ENCODE measurements at places on chromosomes 2 and 18.
A peak's percentile ranks its signal among the peaks of the same experiment; 100 is the strongest.

DNA sequence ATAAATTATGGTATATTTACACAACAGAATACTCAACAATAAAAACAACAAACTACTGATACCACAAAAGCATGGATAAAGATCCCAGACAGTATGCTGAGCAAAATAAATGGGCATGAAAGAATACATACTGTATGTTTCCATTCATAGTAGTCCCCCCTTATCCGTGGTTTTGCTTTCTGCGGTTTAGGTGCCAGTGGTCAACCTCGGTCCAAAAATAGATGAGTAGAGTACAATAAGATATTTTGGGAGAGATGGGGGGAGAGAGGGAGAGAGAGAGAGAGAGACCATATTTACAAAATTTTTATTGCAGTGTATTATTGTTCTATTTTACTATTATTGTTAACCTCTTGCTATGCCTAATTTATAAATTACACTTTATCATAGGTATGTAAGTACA lies 21.0 kb upstream of the TGFA start:
- DNase-seq = no peak

DNA sequence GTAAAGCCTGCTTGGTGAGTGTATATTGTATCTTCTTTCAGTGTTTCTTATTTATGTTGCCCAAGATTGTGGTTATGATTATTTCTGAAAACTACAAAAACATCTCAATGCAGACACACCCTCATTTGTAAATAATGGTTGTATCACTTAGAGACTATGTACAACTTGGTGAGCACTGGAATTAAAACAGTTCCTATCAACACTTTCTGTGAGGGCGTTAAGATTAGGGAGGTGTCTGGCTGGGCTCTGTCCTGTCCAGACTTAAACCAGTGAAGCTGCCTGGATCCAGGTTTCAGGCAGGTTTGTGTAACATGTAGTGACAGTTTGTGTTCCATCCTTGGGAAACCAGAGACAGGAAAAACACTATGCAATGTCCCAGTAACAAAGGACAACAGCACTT lies 49.7 kb downstream of the CTAGE1 start:
- peak; percentile 38 for DNase-seq

GRCh38 chr18:9082711-9083510 lies 19.6 kb upstream of the NDUFV2 start:
- DNase-seq = no peak

DNA sequence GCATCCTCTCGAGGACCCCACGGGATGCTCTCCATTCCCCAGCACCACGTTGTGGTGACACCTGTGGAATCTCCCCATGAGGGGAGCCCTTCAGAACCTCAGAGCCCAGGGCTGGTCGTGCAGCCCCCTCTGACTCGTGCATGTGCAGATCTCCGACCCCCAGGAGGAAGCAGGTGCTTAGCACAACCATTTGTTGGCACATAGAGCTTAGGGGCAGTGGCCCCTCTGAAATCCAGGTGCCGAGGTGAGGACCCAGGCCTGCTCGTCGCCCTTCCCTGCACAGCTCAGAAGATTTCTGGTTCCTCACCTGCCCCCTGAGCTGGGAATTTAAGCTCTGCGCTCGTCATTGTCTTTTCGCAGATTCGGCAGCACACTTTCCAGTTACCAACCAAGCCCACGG lies 1.3 kb upstream of the OTOS start:
- no peak for DNase-seq

- DNase-seq = peak; percentile 72
Measured at GRCh38 chr2:158753641-158754611, 41.2 kb upstream of the DAPL1 start.

DNA sequence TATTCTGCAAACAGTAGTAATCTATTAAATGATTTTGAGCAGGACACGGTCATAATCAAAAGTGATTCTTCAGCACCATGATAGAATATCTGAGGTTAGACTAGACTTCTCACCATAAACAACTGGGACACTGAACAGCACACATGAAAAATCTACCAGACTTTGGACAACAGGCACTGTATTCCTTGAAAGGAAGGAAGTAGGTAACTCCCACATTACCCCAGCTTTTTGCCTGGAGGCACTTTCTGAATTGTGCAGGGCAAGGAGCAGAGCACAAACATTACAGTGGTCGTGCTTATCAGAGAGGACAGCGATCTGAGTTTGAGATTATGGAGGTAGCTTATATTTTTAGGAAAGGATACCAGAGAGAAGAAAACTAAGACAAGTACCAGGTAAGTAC lies 25.3 kb upstream of the IL1RL1 start:
- no peak for DNase-seq

GRCh38 chr18:49563130-49563540 lies 1.3 kb downstream of the LIPG start:
- peak; percentile 93 for DNase-seq

GRCh38 chr18:46577546-46577945 lies 79.5 kb downstream of the LOXHD1 start:
- no peak for DNase-seq

DNA sequence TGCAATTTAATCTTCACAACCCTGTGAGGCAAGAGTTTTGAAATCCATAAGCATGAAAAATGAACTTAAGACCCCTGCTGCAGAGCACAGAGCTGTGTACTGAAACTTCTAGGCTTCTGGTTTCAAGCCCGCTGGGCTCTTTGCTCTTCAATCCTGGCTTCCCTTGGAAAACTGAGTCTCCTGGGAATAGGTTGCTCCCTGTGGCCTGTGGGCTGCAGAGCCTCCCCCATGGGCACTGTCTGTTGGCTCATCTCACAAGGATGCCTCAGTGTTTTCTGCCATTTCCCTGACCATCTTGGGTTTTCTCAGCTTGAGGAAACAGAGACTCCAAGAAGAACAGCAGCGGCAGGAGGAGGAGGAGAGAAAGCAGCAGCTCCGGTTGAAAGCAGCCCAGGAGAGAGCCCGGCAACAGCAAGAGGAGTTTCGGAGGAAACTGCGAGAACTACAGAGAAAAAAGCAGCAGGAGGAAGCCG lies 44.5 kb downstream of the SUMO1 start:
- DNase-seq = no peak

- DNase-seq = no peak
Measured at GRCh38 chr2:111161971-111162370, 41.3 kb downstream of the BCL2L11 start.

- DNase-seq = no peak
Measured at GRCh38 chr18:48693625-48694262, 154.9 kb downstream of the CTIF start.

- no peak for DNase-seq
Measured at GRCh38 chr2:10196110-10196892, 73.8 kb downstream of the RRM2 start.

DNA sequence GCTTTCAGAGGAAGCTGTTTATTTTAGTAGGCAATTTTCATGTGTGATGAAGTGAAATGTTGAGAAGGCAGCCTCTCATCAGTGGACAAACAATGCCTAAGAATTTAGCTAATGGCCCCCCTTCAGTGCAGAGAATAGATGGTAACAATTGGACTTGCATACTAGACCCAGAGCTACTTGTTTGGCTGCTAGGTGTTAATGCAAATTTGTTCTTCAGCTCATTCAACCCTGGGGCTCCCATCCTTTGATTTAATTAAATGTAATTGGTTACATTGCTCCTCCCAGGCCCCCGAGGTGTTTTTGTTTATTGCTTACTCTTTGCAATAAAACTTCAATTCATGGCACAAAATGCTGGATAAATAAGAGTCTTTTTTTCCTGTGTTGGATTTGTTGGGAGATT lies 68.6 kb downstream of the CAMKMT start:
- DNase-seq = no peak

DNA sequence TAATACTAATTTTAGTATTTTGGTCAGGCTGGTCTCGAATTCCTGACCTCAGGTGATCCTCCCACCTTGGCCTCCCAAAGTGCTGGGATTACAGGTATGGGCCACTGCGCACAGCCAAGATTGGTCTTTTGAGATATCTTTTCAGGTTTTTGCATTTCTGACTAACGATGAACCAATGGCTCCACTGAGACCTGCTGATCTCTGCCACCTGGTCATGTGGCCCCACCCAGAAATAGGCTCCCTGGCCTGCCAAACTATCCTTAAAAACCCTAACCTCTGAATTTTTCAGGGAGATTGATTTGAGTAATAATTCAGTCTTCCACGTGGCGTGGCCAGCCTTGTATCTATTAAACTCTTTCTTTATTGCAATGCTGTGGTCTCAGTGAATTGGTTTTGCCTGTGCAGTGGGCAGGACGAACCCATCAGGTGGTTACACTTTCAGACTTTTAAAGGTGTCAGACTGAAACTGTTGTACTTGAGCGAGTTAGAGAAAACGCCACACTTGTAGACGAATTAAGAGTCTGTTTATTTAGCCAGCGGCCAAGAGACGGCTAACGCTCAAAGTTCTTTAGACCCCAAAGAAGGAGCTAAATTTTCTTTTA lies 85.8 kb upstream of the MSH6 start:
- no peak for DNase-seq

DNA sequence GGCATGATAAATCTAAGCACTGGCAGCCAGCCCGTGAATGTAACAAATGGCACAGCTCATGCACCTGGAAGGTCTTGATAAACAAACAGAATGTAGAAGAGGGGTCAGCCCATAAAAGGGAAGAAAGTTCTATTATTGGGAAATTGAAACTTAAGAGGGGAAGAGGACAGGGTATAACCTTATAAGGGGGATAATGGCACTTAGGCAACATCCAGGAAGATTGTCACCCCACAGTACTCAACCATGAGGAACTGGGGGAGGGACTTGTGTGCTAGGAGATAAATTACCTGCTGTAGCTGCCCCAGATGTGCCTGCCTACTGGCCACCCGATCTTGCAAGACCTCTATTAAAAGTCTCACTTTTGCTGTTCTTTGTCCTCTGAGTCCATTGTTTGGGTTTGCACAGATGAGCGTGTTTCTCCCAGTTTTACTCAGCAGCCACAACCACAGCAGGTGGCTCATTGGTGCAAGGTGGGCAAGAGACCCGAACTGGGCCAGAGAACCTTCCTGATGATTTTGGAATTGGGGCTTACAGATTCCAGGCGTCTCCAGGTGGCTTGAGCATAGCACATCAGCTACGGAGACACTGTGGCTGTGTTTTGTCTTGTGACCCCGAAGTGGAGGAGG lies 79.0 kb upstream of the TAF1B start:
- no peak for DNase-seq

GRCh38 chr2:98479959-98480524 lies 35.4 kb downstream of the INPP4A start:
- peak; percentile 98 for DNase-seq

DNA sequence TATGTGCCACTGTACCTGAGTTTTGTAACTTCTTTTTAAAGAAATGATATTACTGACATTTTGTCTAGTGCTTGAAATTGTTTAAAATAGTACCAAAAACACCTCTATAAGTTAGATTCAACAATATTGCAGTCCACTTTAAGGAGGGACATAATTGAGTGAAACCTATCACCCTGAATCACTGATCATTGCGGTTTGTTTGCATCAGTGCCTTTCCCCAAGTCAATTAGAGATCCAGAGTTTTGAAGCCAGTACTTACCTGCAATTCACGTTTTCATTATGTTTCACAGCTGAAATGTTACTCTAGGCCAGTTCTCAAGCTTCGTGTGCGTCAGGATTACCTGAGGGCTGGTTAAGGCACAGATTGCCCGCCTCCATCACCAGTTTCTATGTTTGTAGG lies 26.6 kb upstream of the DLX1 start:
- DNase-seq = no peak

- DNase-seq = peak; percentile 2
Measured at GRCh38 chr18:33264566-33264965, 176.0 kb downstream of the CCDC178 start.

GRCh38 chr2:9206991-9207640 lies 504 bp downstream of the ASAP2 start:
- DNase-seq = peak; percentile 29

- DNase-seq = no peak
Measured at GRCh38 chr18:70457788-70458187, 168.9 kb downstream of the SOCS6 start.

DNA sequence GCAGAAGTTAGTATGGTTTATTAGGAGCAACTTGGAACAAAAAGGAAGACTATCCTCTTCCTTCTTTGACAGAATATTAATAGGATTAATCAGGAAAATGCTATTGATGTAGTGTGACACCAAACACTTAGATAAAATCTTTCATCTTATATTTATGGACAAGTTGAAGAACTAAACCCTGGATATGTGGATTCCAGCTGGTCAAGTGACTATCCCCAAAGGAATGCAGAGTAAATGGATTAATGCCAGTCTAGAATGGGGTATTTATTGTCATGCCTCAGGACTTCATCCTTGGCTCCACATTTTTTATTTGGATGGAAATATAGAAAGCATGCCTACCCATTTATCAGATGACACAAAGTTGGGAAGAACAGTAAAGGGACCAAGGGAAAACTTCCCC lies 124.0 kb upstream of the TTC39C start:
- no peak for DNase-seq

- peak; percentile 75 for DNase-seq
Measured at GRCh38 chr2:185291035-185291647, 447.5 kb upstream of the FSIP2 start.

DNA sequence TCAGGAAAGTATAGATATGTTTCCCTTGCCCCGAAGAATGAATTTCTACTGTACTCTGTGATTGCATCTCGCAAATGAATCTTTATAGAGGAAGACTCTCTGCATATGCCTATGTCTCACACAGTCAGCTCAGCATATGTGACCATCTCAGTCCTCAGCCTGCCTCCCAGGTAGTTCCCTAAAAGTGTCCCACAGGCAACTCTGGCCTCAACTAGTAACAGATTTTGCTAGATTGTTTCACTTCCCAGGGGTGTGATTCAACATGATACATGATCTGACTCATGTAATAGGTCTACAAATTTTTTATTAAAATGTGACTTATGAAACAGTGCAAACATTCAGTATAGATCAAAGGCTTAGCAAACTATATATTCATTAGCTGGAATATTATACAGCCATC lies 296.6 kb upstream of the CRIM1 start:
- DNase-seq = peak; percentile 8

DNA sequence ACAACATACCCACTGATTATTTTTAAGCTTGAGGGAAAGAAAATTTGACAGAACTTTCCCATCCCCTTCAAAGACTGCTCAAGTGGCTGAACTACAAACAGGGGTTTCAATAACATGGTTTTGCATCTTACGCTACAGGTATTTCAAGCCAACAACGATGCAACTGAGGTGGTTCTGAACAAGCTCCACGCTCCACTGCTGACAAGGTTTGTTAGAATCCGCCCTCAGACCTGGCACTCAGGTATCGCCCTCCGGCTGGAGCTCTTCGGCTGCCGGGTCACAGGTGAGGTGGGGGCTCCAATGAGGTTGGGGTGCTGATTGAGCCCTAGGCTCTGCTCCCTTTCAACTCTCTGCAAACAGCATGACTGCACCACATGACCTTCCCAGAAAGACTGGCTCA lies 58.1 kb downstream of the NRP2 start:
- no peak for DNase-seq

GRCh38 chr2:241844066-241844728 lies 14.5 kb downstream of the PDCD1 start:
- peak; percentile 16 for DNase-seq

- DNase-seq = peak; percentile 91
Measured at GRCh38 chr18:23038712-23039111, 96.6 kb upstream of the CABLES1 start.

GRCh38 chr18:9535430-9535991 lies 60.2 kb downstream of the RALBP1 start:
- peak; percentile 64 for DNase-seq

Measured in epithelial cell of esophagus (primary cell).